Glomerular endothelial cell (primary cell): ENCODE measurements at places on chromosomes 13 and 19. TPM values are rescaled to one million over a fixed set of nuclear protein-coding genes. Genes with fewer than 3 reads are reported as not detected.

DNA sequence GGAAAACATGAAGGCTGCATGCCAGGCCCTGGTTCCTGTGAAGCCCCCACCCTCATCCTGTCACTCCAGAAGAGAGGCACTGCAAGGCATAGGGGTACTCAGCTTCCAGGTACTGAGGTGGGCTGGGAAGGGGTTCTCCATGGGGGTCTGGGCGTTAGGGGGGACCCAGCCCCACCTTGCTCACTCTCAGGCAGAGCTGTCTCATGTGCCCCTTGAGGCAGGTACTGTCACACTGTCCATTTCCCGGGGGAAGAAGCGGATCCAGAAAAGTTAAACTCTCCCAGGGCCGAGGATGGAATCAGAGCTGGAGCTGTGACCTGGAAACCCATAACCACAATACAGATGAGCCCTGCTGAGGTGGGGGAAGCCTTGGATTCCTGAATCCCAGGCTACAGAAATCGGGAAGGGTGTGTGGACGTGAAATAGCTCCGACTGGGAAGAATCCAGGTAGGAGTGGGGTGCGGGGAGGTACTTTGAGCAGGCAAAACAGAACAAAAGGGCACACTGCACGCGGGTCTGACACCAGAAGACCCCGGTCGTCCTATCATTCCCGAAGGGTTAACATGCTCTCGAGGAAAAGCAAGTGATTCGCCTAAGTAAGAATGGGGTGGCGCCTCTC lies 540 bp upstream of the USE1 start:
- no peak for DNase-seq

GRCh38 chr13:93724187-93724586 lies 497.6 kb downstream of the GPC6 start:
- no peak for DNase-seq

GRCh38 chr13:52848455-52849195 lies at the start of gene PCDH8:
Gene PCDH8 (minus strand): TSS chr13:52848640. CDS start chr13:52848436, 204 bp downstream.
- DNase-seq, result no peak

DNA sequence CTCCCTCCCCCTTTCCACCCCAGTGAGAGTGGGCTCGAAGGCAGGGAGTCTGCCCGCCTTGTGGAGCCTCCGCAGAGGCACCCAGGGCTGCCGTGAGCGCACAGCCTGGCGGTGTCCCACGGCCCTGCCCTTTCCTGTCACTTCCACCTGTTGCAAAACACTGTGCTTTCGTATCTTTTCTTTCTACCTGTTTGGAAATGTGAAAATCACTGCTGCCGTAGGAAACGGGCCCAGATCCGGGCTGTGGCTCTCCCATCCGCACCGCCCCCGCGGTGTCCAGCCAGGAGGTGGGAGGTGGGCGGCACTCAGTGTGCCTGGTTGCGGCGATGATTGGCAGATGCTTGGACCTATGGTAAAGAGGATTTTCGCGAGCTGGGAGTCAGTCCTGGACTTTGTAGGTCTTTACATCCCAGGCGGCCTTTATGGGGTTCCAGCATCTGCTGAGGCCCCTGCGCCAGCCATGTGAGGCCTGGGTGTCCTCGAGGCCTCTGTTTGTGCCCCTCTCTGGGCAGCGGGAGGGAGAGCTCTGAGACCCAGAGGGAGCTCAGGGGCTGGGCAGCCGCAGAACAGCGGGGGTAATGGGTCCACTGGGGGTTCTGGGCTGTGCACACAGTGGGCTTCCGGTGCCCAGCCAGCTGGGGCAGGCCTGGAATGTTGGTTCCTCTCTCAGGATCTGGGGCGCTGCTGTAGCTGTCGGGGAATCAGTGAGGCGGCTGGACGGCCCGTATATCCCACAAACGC lies 6.1 kb downstream of the STK11 start:
- no peak for DNase-seq

- DNase-seq, result no peak
Observed at GRCh38 chr13:78832461-78832860, 173.5 kb upstream of the OBI1 start.

DNA sequence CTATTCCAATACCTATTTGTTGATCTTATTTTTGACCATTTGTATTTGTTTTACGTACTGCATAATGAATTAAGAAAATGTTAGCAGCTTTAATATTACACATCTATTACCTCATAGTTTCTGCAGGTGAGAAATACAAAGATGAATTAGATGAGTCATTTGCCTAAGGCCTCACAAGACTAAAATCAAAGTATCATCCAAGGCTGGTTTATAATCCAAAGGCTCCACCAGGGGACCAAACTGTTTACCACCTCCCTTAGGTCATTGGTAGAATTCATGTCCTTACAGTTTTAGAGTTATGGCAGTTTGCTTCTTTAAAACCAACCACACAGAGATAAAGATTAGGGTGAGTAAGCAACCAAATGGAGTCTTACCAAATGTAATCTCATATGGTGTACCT lies 848.1 kb downstream of the SLITRK6 start:
- no peak for DNase-seq

DNA sequence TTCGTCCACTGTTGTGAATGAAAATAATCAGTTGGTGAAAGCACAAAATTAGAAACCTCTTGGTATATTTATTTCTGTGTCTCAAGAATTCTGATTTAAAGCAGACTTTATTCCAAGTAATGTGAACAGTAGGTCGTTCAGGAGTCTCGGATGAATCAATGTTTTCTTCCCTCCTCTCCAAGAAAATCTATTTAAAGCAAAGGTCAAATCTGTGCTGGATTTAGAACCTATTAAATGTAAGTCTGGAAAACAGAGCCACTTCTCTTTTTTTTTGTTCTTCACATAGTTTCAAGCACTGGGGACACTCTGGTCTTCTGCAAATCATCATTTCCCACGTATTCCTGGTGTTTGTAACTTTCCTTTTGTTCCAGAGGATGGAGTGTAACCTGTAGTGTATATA lies 312.7 kb downstream of the ATP8A2 start:
- no peak for DNase-seq

GRCh38 chr19:38336638-38337359 lies 1.2 kb downstream of the CATSPERG start:
- peak; percentile 51 for DNase-seq

DNA sequence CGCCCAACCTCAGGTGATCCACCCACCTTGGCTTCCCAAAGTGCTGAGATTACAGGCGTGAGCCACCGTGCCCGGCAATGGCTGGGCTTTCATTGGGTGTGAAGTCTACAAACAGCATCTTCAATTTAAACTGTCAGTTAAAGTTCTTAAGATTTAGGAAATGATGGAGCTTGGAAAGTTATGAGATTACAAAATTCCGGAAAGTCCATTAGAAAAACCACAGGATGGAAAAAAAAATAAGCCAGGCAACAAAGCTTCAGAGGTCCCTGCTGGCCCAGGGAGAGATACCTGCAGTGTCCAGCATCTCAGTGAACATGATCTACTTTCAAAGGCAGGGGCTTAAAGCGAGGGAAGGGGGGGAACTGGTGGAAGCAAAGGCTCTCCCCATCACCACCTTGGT lies 4.6 kb upstream of the ZNF587B start:
- DNase-seq, result no peak

DNA sequence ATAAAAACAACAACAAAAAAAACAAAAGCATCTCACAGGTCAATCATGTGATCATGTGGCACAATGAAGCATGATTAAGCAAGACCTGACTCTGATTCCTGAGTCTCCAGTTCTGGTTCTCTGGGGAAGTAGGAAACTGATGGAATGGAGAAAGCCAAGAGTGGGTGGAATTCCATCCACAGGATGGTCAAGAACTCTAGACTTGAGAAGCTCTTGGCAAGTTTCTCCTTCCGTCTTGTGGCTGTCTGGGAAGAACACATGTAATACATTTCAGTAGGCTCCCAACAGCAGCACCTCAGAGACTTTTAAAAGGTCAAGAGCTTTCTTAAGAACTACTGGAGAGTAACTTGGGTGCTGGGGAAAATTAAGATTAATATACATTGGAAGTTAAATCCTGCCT lies 78.6 kb upstream of the TSHZ3 start:
- no peak for DNase-seq

- no peak for DNase-seq
Observed at GRCh38 chr19:54420383-54421168, 5.3 kb downstream of the TTYH1 start.

GRCh38 chr19:16263141-16263761 lies 61.4 kb upstream of the KLF2 start:
- no peak for DNase-seq

GRCh38 chr19:31256593-31256960 lies 92.7 kb downstream of the TSHZ3 start:
- no peak for DNase-seq

DNA sequence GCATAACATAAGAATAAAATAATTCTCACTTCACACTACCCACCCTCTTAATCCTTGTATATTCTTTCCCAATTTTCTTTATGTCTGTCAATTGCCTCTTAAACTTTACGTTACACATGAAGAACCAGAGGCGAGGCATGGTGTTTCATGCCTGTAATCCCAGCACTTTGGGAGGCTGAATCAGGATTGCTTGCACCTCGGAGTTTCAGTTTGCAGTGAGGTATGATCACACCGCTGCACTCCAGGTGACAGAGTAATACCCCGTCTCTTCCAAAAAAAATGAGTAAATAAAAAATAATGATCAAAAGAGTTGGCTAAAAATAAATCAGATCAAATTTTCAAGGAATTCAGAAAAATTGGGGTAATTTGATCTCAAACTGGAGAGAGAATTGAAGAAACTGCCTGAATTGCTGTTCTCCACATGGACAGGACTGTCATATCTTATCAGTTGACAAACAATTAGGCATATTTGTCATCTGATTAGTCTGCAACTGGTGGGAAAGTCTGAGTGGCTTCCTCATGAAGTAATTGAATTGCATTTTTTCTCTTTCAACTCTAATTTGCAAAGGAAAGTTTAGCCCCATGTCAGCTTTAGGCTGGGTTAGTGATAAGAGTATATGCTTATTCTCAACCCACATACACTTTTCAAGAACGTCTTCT lies 302.9 kb downstream of the ITGBL1 start:
- DNase-seq, result no peak

GRCh38 chr19:47274891-47275761 lies 441 bp downstream of the INAFM1 start:
- no peak for DNase-seq

- no peak for DNase-seq
Observed at GRCh38 chr19:51572410-51572809, 1.3 kb downstream of the ZNF175 start.

DNA sequence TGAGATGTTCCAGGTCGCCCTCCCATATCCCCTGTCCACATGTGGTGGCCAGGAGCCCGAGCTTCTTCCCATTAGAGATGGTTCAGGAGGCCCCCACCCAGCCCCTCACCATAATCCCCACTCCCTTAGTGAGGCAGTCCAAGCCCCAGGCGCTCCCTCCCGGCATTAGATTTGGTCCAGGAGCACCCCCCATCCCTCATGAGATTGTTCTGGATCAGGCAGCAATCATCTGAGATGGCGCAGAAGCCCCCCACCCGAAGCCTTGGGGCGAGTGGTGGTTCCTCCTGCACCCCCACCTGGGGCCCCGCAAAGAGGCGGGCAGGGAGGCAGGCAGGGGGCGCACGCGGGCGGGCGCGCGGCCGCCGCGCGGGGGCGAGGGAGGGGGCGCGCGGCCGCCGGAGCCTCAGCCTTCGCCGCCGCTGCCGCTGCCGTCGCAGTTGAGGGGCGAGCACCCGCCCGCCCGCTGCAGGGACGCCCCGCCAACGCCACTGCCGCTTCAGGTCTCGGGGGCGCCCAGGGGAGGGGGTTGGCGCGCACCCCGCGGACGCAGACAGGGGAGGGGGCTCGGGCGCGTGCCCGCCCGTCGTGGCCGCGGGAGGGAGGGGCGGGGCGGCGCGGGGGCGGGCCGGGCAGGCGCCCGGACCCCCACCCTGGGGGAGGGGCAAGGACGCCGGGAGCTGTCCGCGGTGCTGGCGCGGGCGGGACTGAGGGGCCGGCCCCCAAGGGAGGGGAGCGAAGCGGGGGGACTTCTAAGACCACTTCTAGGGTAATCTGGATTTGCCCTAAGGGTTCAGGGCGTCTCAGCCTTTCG lies 46.4 kb upstream of the SHKBP1 start:
- DNase-seq, result no peak

DNA sequence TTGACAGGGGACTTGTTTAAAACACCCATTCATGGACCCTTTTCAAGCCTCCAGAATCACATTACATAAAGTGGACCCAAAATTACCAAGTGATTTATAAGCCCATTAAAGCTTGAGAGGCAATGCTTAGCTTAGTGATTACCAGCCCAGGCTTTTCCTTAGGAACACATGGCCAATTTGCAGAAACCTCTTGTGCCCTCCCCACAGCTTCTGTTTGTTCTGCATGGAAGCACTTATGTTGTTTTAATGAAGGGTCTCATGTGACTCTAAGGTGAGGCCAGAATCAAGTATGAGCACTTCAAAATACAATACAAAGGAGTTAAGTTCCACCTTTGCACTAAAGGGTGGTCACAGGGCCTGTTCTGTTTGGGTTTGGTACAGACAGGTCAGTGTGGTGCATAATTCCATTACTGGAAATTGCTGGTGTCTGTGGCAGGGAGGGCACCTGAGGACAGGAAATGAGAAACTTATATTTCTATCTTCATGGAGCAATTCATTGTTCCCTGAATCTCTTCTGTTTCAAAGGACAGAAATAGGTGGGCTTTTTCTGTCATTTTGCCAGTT lies 15.3 kb downstream of the ZNF486 start:
- no peak for DNase-seq

DNA sequence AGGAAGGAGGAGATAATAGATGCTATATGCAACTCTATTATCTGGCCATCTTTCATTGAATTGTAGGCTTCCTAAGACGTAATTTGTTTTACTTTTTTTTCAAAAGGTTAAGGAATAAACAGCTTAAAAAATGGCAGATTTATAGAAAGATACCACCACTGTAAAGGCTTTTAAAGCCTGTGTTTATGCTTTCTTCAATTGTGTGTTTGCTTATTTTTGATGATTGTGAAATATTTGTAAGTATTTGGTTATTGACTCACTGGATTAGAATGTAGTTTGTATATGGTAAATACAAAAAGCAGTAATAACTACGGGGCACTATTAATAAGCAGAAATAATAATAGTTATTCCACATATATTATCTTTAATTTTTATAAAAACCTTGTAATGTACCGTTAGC lies 437.9 kb downstream of the KLF5 start:
- DNase-seq, result no peak

GRCh38 chr13:33262062-33262487 lies 23.5 kb downstream of the STARD13 start:
- no peak for DNase-seq

The IFI30 gene
- 13.4 and 21.0 TPM in 2 replicates for total RNA-seq

The PEX11G gene
- total RNA-seq, result 2.7 and 4.1 TPM in 2 replicates

The ZNF575 gene
- not detected in 2 replicates for total RNA-seq

The CLDND2 gene
- total RNA-seq, result not detected in 2 replicates

The GPALPP1 gene
- 27.3 and 27.4 TPM in 2 replicates for total RNA-seq

The DNAAF3 gene
- 1.6 and 1.7 TPM in 2 replicates for total RNA-seq

The ZNF761 gene
- total RNA-seq, result 6.6 and 7.0 TPM in 2 replicates

The ICAM4 gene
- total RNA-seq, result 1.8 TPM in 1 of 2 replicates, not detected in the other

The ZNF577 gene
- 4.7 and 4.8 TPM in 2 replicates for total RNA-seq

The KASH5 gene
- not detected in 2 replicates for total RNA-seq

The ZNF490 gene
- total RNA-seq, result 8.1 and 8.6 TPM in 2 replicates

The TEAD2 gene
- total RNA-seq, result 55.2 and 58.0 TPM in 2 replicates
